ENCODE measurements at places on chromosomes 12 and 14. TPM values are rescaled to one million over a fixed set of nuclear protein-coding genes. Genes with fewer than 3 reads are reported as not detected.

The RPS26 gene
- 572 TPM for total RNA-seq

The TSPAN19 gene
- not detected for total RNA-seq

The TAS2R10 gene
- 1.6 TPM for total RNA-seq

The KHNYN gene
- total RNA-seq, result 68.1 TPM

The CFAP73 gene
- not detected for total RNA-seq

The RPGRIP1 gene
- total RNA-seq, result 0.33 TPM

The ADSS1 gene
- 13.0 TPM for total RNA-seq

The METTL3 gene
- total RNA-seq, result 79.6 TPM

The OR6C2 gene
- not detected for total RNA-seq

The CFAP54 gene
- 0.48 TPM for total RNA-seq

The CLEC6A gene
- total RNA-seq, result not detected

The PLEK2 gene
- 3.4 TPM for total RNA-seq

The ASCL1 gene
- 0.15 TPM for total RNA-seq

DNA sequence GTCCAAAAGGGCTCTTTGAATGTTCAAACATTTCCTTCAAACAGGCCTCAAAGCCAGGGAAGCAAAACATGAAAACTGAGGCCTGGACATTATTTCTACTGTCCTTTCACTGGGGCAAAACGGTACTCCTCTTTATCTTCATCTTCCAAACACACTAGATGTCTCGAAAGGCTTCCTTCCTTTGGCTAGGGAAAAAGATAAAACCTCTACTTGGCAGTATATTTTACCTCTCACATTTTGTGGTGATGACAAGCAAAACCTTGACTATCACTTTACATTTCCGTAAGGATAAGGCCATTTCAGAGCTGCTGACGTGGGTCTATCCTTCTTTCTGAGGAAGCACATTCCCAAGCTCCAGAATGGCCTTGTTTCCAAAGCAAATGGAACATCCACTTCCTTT lies 9.9 kb downstream of the STAB2 start:
- H3K36me3 ChIP-seq, result no peaks in the 10 kb centered on the region
- DNase-seq, result no peak
- no peak overlapping the region for H3K4me3 ChIP-seq
- H3K4me1 ChIP-seq, result no peaks in the 10 kb centered on the region
- no peak overlapping the region for H3K27ac ChIP-seq
- H3K27me3 ChIP-seq, result no peaks in the 10 kb centered on the region

- H3K27ac ChIP-seq, result peak within 1 kb of the TSS; percentile 68
- H3K4me1 ChIP-seq, result no peaks in the 10 kb centered on the region
- H3K27me3 ChIP-seq, result no peaks in the 10 kb centered on the region
- DNase-seq, result peak; percentile 59
- no peaks in the 10 kb centered on the region for H3K36me3 ChIP-seq
Measured at GRCh38 chr12:40105515-40106201, at the start of gene SLC2A13. TSS of gene SLC2A13 (minus strand) at chr12:40106081. CDS start at chr12:40105808, 273 bp downstream.

- H3K36me3 ChIP-seq, result no peaks in the 10 kb centered on the region
- no peak for DNase-seq
- no peak overlapping the region for H3K4me3 ChIP-seq
- no peaks in the 10 kb centered on the region for H3K27me3 ChIP-seq
- no peaks in the 10 kb centered on the region for H3K4me1 ChIP-seq
Measured at GRCh38 chr14:66442953-66443571, 43.1 kb upstream of the CCDC196 start.

- H3K36me3 ChIP-seq, result no peaks in the 10 kb centered on the region
- no peaks in the 10 kb centered on the region for H3K4me1 ChIP-seq
- H3K27me3 ChIP-seq, result no peaks in the 10 kb centered on the region
- DNase-seq, result no peak
- H3K4me3 ChIP-seq, result no peak overlapping the region
- H3K27ac ChIP-seq, result no peak overlapping the region
Measured at GRCh38 chr14:97298736-97299135, 501.6 kb downstream of the VRK1 start.

DNA sequence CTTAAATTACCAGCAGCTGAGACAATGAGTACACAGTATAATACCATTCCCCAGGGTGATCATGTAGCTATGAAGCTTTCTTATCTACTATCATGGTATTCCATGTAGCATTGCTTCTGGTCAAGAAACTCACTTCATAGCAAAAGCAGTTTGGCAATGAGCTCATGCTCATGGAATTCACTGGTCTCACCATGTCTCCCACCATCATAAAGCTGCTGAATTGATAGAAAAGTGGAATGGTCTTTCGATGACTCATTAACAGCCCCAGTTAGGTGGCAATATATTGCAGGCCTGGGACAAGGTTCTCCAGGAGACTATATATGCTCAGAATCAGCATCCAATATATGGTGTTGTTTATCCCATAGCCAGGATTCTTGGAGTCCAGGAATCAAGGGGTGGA lies 553.7 kb downstream of the FOXG1 start:
- no peaks in the 10 kb centered on the region for H3K27me3 ChIP-seq
- no peaks in the 10 kb centered on the region for H3K4me1 ChIP-seq
- no peak overlapping the region for H3K4me3 ChIP-seq
- no peak overlapping the region for H3K27ac ChIP-seq

DNA sequence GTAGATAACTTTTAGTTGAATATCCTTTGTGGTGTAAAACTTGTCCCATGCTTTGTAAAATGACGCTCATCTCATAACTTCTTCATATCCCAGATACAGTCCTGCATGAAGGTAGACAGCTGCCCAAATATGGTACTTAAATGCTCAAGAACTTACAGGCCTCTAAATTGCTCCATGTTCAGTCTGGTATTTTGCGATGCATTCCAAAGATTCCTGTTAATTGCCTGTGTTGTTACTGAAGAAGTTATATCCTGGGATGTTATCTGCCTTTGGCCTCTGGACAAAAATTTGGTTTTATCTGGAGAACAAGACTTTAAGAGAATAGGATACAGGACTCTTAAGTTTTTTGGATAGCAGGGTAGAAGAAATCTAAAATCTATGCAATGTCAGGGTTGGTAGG lies 473.0 kb downstream of the PCNX1 start:
- H3K36me3 ChIP-seq, result no peaks in the 10 kb centered on the region
- H3K4me3 ChIP-seq, result no peak overlapping the region
- no peaks in the 10 kb centered on the region for H3K27me3 ChIP-seq
- no peaks in the 10 kb centered on the region for H3K4me1 ChIP-seq
- H3K27ac ChIP-seq, result peak overlapping the region; percentile 64
- no peak for DNase-seq

DNA sequence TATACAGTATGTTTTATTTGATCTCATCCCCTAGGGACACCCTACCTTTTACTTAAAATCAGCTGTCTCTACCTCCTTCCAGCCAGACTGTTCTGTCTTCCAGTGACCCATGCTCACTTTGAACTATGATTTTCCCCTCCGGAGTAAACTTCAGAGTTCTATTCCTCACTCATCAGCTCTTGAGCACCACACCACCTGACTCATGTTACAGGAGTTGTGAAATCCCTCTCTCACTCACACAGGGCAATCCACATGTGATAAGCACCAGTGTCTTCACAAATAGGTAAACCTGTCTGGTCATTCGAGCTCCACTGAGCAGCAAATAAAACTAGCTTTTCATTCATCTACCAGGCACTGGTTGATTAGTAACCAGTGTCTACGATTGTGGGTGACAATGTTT lies 177.3 kb upstream of the BMP4 start:
- no peaks in the 10 kb centered on the region for H3K4me1 ChIP-seq
- no peak overlapping the region for H3K27ac ChIP-seq
- DNase-seq, result no peak
- H3K27me3 ChIP-seq, result no peaks in the 10 kb centered on the region
- no peak overlapping the region for H3K4me3 ChIP-seq

- peaks cover 4% of the 10 kb centered on the region for H3K4me1 ChIP-seq
- peak overlapping the region; percentile 65 for H3K4me3 ChIP-seq
- H3K27ac ChIP-seq, result peak overlapping the region; percentile 96
- no peak for DNase-seq
- no peaks in the 10 kb centered on the region for H3K36me3 ChIP-seq
- H3K27me3 ChIP-seq, result no peaks in the 10 kb centered on the region
Measured at GRCh38 chr12:27781680-27782079, 1.6 kb upstream of the MANSC4 start.

DNA sequence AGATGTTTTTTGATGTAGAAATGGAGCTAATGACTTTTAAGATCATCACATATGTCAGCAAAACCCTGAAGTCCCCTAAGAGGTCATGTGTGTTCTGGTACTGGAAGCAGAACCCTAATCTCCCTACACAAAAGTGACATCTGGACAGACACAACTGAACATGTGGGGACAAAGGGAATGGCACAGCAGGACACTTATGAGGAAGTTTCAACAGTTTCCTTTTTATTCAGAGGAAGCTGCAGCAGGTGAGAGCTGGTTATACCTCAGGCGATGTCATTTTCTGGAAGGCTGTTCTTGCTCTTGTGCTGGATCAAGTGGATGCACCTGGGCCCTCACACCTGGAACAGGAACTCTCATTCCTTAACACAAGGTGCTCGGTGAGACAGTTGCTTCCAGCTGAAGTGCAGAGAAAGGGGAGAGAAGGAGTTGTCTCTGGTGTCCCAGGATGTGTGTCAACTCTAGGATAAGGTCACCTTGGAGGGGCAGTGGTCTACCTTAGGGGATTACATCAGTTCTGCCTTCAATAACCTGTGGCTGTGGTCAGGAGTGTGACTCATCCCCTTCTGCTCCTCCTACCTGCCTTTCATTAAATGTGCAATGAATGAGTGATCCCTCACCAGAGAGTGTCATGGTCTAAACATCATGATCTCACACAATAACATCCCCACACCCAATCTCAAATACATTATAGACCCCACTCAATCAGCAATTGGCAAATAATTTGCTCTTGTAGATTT lies 463.4 kb downstream of the TMEM121 start:
- DNase-seq, result no peak
- no peaks in the 10 kb centered on the region for H3K36me3 ChIP-seq

DNA sequence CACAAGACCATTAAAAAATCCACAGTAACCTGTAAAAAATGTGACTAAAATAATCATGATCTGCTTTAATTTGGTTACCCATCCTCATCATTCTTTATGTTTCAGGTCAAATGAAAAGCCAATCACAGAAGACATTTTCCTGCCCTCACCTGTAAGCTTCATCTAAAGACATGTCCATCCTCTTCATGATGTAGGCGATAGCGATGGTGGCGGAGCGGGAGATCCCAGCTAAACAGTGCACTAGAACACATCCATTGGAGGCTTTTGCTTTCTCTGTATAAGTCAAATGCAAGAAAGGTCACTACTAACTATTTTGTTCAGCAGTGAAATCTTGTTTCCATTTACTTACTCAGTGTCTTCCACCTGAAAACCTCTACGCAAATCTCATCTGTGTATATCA lies 82.6 kb downstream of the DUSP16 start:
- peaks cover 10% of the 10 kb centered on the region for H3K36me3 ChIP-seq
- H3K27ac ChIP-seq, result no peak overlapping the region
- no peak overlapping the region for H3K4me3 ChIP-seq
- H3K27me3 ChIP-seq, result no peaks in the 10 kb centered on the region
- DNase-seq, result no peak

DNA sequence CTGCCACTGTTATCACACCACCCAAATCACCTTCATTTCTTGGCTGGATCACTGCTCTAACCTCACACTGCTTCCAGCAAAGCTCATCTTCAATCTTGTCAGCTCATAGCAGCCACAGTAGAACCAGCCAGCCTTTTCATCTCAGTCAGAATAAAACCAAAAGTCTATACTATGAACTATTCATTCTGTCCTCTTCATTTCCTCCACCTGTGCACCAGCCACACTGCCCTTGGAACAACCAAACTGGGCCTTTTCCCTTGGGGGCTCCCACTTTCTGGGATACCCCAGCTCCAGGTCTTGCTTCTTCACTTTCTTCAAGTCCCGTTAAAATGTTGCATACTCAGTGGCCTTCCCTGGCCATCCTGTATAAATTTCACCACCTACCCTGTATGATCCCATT lies 234.4 kb upstream of the DAAM1 start:
- H3K27me3 ChIP-seq, result no peaks in the 10 kb centered on the region
- no peaks in the 10 kb centered on the region for H3K36me3 ChIP-seq
- H3K27ac ChIP-seq, result no peak overlapping the region
- no peaks in the 10 kb centered on the region for H3K4me1 ChIP-seq
- DNase-seq, result no peak
- no peak overlapping the region for H3K4me3 ChIP-seq

- peak; percentile 87 for DNase-seq
- no peaks in the 10 kb centered on the region for H3K36me3 ChIP-seq
- H3K27ac ChIP-seq, result peak overlapping the region; percentile 88
Measured at GRCh38 chr12:56078931-56079722, 838 bp upstream of the ERBB3 start.

DNA sequence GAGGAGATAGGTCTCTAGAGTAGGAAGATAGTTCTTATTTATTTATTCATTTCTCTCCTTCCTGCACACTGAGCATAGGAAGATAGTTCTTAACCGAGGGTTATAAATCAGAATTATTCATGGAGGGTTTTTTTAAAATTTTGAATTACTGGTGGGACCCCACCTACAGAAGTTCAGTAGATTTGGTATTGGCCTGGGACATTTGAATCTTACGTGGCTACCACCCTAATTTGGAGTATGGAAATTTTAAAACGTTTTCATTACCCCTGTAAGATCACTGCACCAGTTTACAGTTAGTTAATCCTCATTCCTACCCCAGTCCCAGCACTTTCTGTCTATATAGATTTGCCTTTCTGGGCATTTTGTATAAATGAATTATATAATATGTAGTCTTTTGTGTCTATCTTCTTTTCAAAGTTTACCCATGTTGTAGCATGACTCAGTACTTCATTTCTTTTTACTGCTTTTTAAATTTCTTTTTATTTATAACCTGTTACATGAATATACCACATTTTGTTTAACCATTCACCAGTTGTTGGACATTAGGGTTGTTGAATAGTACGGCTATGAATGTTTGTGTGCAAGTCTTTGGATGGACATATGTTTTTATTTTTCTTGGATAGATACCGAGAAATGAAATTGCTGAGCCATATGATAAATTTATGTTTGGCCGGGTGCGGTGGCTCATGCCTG lies 44.9 kb downstream of the YLPM1 start:
- H3K27me3 ChIP-seq, result no peaks in the 10 kb centered on the region
- H3K4me3 ChIP-seq, result no peak overlapping the region
- H3K4me1 ChIP-seq, result no peaks in the 10 kb centered on the region
- H3K36me3 ChIP-seq, result no peaks in the 10 kb centered on the region
- DNase-seq, result no peak

DNA sequence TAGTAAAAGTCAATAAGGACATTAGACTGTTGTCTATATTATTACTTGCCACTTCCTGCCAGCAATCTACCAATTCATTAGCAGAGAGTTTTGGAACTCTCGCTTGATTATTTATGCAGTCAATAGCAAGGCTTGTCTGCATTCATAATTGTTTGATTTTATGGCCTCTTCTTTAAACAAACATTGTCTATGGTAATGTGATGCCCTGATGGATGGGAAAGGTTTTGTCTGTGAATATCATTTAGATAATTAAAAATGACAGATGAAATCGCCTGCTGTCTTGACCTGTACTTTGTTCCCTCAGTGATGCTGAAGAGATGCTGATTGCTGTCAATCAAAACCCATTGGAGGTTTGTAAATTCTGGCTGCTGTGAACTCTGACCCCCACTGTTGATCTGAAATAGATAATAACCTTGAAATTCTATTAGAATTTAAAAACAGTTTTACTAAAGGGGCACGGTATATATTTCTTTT lies 455.3 kb downstream of the NPAS3 start:
- no peak overlapping the region for H3K4me3 ChIP-seq
- H3K27ac ChIP-seq, result no peak overlapping the region
- no peaks in the 10 kb centered on the region for H3K36me3 ChIP-seq
- no peaks in the 10 kb centered on the region for H3K4me1 ChIP-seq
- DNase-seq, result no peak
